ENCODE measurements at places on chromosomes 5 and 9.

DNA sequence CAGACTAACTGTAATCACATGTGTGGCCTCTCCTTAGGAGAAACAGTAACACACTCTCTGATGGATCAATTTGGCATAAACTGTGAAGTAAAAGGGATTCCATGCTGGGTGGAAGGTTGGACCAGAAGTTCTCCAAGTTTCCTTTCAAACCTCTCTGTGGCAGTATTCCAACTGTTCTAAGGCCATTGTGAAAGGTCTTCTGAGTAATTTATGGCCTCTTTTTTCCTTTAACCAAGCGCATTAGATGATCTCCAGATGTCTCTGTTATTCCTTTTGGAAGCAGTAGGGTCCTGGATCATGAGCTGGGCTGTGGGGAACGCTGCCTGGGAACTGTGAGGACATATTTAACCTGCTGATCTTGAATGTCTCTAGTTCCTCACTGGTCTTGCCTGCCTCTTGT is 80.6 kb upstream of the IL6ST start:
- DNase-seq, result no peak

DNA sequence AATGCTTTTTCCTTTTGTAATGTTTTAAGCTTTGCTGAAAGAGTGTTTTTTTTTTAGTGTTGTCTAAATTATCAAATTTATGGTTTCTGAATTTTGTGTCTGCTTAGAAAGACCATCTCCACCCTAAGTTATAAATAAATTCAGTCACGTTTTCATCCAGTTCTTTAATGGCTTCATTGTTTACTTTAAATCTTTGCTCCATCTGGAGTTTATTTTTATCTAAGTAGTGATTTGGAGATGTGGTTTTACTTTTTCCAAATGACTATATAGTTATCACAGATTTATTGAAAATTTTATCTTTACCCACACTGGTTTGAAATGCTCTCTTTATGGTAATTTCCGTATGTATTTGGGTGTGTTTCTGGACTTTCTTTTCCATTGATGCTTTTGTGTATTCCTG is 577.2 kb upstream of the ZNF608 start:
- DNase-seq, result no peak

- no peak for DNase-seq
These were observed 38.2 kb downstream of the ENTREP1 start for GRCh38 chr9:69363191-69363590.

DNA sequence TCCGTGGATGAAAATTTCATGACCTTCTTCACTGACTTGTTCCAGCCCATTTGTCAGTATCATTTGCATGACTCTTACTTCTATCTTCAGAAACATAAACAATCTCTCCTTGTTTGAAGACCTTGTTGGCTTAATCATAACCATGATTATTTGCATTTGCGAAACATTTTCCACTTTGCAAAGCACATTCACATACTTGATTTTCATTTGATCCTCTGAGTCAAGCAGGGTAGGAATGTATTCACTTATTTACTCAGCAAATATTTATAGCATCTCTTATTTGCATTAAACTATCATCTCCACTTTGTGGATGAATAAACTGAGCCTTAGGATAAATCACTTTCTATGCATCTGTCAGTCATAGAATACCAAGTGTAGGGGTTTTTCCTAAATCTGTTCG is 343.0 kb upstream of the SGCD start:
- no peak for DNase-seq

DNA sequence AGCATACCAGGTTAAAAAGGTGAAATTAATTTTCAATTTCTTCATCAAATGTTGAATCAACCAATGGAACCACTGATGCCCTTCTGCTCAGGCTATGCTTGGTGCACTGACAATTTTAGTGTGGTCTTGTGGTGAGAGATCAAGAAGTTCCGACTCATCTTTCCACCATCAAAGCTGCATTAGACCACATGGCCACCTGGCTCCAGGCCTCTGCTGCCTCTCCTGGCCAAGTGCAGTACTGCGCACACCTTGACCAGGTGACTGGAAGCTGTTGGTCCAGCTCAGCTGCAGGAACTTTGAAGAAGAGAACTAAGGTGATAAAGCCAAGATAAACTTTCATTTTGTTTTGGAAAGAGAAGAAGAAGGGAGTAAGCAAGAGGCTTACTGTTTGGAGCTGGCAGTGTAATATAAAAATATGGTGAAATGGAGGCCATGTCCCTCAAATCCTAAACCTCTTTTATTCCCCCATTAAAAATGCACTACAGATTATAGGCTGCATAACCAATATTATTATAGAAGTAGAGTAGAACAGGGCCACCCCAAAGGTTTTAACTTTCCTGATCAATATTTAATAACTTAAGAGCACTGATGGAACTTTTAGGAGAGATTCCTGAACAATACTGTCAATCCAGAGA is 315.5 kb upstream of the C9orf72 start:
- no peak for DNase-seq

DNA sequence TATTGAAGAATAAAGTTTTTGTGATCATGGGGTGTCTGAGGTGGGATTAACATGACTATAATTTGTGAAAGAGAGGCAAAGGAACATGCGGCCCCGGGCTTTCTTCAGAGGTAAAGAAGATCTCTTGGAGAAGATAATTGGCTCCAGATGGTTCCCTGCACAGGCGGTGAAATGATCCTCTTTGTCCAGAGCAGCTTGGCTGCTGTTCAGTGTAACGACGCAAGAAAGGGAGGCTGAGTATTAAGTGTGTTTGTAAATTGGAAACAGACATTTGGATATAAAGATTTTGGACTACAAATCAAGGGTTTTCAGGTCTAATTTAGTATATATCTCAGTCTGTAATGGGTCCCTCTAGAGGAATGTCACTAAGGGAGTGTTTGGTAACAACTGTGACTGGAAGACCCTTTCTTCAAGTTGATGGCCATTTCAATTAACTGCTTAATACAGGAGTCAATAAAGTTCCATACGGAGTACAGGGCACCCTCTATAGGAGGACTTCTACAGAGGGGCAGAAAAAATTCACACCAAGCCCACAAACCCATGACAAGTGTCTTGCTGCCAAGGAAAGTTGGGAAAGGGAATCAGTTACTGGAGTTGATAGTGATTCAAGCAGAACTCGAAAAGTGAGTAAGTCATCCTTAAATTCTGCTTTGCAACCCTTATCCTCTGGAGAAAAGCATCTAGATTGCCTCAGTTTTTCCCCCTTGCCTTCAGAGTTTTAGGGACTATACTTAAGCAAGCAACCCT is 4.1 kb downstream of the EQTN start:
- no peak for DNase-seq
